ENCODE measurements at places on chromosomes 5 and 9.

DNA sequence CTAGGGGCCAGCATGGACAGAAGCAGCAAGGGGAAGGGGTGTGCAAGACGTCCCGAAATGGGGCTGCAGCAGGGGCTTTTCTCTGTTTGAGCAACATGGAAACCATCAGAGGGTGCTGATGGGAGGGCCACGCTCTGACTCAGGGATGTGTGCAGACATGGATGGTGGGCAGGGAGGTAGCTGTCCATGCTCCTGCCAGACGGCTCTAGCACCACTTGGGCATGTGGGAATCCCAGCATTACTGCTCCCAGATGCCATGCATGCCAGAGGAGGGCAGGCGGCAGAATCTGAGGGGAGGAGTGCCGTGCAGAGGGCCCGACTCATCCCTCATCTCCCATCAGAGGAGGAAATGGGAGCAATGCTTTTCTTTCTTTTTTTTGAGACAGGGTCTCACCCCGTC, 45.6 kb upstream of the SLC25A51 start:
- peak; percentile 91 for DNase-seq

DNA sequence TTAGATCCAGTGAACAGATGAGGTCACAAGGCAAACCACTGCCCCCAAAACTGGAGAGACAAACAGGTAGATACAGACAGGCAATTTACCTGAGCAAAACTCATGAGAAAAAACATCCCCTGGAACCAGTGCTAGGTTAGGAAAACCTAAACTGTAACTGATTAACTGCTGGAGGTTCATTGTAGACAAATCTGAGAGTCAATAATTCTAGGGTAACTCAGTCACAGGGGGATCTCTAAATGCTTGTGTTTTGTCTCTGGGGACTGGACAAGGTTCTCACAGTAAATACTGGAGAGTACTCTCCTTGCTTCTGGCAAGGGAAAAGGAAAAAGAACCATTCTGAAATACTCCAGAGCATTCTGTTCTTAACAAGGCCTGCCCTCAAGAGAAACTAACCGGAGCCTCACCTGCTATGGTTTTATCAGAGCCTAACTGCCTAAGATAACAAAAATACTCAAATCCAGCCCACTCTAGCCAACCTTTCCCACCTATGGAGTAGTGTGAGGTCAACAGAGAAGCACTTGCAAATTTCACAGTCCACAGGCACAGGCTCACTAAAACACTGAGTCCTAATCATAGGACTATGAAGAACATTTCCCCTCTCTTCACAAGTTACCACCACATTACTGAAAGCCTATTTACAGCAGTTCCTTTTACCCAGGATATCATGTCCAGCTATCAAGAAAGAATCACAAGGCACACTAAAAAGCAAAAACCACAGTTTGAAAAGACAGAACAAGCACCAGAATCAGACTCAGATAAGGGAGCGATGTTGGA, 139.9 kb upstream of the ACOT12 start:
- DNase-seq: peak; percentile 7

- DNase-seq: no peak
These were observed 20.3 kb upstream of the GRAMD2B start for GRCh38 chr5:126402621-126403555.

GRCh38 chr5:116772806-116773205, 198.2 kb upstream of the SEMA6A start:
- no peak for DNase-seq

GRCh38 chr9:92180669-92181181, 65.5 kb upstream of the SPTLC1 start:
- peak; percentile 47 for DNase-seq

GRCh38 chr9:84450029-84450428, 109.5 kb upstream of the SLC28A3 start:
- no peak for DNase-seq

- DNase-seq: no peak
These were observed 27.7 kb upstream of the GPX3 start for GRCh38 chr5:150992705-150993104.

DNA sequence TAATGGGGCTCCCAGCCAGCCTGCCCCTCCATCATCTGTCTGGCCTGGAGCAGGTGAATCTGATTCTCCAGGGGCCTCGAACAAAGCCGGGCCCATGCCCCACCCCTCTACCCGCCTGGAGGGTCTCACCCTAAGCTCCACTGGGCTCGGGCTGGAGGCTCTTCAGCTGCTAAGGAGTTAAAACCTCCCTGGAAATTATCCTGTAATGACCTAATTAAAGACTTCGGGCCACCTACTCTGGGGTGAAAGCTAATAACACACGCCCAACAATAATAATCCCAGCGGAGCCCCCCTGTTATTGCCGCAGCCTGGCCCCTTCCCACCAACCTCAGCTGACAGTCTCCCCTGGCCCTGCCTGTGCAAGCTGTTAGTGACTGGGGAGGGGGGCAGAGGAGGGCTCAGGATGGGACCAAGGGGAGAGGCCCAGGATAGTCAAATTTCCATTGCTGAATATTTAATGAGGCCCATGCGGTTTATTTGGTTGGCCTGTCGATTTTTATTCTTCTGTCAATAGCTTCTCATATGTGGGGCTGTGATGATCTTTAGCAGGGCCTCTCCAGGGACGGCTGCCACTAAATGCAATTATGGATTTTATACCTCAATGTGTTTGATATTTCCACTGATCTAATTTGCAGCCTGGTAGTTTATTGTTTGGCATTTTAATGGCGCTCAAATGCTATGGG, 25.7 kb downstream of the LMX1B start:
- DNase-seq: no peak

GRCh38 chr9:73741316-73741715, 589.7 kb downstream of the ANXA1 start:
- no peak for DNase-seq

DNA sequence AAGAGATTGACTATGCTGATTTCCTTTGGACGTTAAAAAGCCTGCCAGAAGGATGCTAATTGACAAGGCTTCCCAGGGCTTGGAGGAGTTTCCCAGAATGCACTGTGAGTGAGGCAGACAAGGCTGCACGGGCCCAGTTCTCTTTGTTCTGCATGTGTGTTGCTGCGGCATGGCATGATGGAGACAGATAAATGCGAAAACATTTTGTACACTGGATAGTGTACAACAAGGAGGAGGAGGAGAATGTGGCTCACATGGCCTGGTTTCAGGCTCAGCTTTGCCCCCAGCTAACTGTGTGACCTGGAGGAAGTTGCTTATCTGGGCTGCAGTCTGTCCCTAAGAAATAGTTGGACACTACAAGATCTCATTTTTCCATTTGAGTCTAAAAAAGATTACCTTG, 135.5 kb upstream of the CPEB4 start:
- DNase-seq: no peak

GRCh38 chr5:66209794-66210193, 65.7 kb downstream of the SREK1 start:
- peak; percentile 37 for DNase-seq

DNA sequence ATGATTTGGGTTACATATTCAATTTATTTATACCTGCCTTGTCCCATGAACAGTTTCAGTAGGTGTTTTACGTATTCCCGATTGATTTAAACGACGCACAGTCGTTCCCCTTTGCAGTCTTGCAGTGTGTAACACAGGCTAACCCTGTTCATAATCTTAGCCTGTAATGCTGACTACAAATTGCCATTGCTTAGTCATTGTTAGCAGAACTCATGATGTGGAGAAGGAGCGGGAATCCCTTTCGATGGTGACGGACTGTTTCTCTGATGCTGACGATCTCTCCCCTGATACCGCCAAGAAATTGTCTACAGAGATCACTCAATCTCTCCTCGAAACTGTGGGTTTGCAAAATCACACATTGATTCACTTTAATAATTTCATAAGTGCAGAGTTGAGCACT, 93.2 kb downstream of the MRPL36 start:
- no peak for DNase-seq

- DNase-seq: no peak
These were observed 55.4 kb downstream of the FOXI1 start for GRCh38 chr5:170161069-170161468.

- DNase-seq: peak; percentile 94
These were observed 252.0 kb downstream of the RASEF start for GRCh38 chr9:82810915-82811314.

DNA sequence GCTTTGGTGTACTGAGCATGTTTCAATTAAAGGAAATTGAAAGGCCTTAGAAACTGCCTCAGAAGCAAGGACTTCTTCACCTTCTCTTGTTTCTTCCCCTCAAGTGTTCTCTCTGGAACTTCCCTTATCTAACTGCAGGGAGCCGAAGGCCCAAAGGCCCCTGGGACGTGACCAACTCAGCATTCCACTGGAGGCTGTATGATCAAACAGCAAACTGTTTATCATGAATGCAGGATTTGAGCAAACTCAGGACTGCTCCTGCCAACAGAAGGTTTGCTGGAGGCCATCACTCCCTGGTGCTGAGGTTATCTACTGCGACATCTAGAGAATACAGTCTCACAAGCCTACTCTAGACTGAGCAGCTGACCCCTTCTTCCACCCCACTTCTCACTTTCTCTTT, 4.8 kb upstream of the CDH10 start:
- DNase-seq: no peak

All from kidney tubule cell (primary cell).